Tracheal epithelial cell (primary cell): ENCODE measurements at places on chromosomes 1 and 21. TPM values are rescaled to one million over a fixed set of nuclear protein-coding genes. Genes with fewer than 3 reads are reported as not detected.

Gene PYHIN1
- 0.48 TPM in 1 of 2 replicates, not detected in the other for total RNA-seq

Gene GNAI3
- total RNA-seq, result 13.4 and 20.2 TPM in 2 replicates

Gene GPR161
- 9.4 and 20.5 TPM in 2 replicates for total RNA-seq

Gene MAB21L3
- total RNA-seq, result 1.4 and 2.1 TPM in 2 replicates

Gene ETV3L
- total RNA-seq, result not detected in 2 replicates
